CD4-positive, alpha-beta T cell treated with Interferon alpha-2 for 1 hour (primary cell): ENCODE measurements at places on chromosomes 3 and 15.

- DNase-seq = no peak
These were observed 38.0 kb downstream of the WDR72 start for GRCh38 chr15:53721334-53722087.

DNA sequence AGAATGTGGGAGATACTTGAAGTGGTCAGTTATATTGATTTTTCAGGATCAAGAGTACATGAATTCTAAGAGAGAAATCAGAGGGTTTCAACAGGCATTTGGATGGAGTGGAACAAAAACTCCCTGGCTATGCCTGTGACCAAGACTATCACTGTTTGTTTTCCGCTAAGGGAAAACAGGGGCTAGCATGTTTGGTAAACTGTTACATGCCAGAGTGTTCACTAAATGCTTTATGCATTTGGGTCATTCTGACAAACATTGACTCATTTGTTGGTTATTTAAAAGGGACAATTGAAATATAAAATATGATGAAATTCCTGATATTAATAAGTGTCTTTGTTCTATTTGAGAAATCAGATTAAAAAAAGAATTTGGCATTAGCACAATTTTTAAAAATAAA is 603.9 kb upstream of the KCNMB2 start:
- DNase-seq = no peak

GRCh38 chr3:46948830-46949671 is 27.5 kb downstream of the CCDC12 start:
- peak; percentile 34 for DNase-seq

GRCh38 chr3:58551636-58552180 is 14.7 kb upstream of the ACOX2 start:
- no peak for DNase-seq

DNA sequence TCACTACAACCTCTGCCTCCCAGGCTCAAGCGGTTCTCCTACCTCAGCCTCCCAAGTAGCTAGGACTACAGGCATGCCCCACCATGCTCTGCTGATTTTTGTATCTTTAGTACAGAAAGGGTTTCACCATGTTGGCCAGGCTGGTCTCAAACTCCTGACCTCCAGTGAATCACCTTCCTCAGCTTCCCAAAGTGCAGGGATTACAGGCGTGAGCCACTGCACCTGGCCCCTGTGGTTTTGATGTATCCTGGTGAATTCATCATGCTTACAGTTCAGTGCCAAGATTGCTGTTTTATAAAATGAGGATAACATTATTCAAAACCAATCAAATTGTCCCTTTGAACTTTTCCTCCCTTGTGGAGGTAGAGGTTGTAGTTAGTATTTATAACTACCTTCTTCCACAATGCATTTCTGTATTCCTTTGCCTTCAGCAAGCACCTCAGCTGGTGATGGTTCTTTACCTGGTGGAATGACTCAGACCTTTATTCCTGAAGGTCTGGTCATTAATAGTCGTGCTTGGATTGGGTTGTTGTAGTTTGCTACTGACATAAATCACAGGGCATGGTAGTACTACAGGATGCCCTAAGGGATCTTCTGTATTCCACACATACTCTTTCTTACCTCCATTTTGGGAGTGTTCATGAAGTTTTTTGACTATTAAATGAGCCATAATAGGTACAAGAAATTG is 76.9 kb downstream of the UBP1 start:
- no peak for DNase-seq

DNA sequence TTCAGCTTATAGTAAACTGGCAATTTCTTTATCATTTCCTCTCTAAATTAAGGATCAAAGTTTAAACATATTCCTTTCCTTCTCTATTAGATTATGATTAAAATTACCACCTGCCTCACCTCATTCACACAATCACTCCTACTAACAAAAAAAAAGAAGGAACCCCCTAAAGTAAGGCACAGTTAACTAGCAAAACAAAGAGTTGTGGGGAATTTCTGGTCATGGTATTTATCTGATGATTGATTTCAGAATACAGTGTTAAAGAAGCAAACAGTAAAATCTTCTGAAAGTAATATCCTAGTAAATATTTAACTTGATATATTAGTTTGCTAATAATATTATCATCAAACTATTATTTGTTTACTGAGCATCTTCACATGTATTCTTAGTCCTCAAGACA is 8.8 kb downstream of the GBE1 start:
- no peak for DNase-seq

- no peak for DNase-seq
These were observed 1.8 kb upstream of the PLA2G4B start for GRCh38 chr15:41836713-41837454.

GRCh38 chr3:133119176-133119575 is 81.0 kb downstream of the TMEM108 start:
- no peak for DNase-seq

- no peak for DNase-seq
These were observed 5.3 kb downstream of the PLSCR2 start for GRCh38 chr3:146464005-146464595.

DNA sequence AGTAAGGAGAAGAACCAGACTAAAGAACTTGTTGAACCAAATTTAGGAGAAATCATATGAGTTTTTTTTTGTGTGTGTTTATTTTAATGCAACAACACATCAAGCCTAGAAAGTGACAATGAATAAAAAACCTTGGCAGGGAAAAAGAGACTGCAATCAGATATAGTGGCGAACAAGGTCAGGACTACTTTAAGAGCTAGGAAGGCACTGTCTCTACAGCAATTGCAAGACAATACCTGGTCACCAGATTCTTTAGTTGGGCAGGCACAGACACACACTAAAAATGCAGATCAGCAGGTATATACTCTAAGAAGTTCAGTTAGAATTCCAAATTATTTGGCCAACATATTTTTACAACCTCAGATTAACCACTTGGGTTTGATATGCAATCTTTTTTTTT is 30.8 kb upstream of the GMPPB start:
- DNase-seq = no peak
